SHP77 (cell line): ENCODE measurements at places on chromosomes 3 and 15.
A peak's percentile ranks its signal among the peaks of the same experiment; 100 is the strongest.

DNA sequence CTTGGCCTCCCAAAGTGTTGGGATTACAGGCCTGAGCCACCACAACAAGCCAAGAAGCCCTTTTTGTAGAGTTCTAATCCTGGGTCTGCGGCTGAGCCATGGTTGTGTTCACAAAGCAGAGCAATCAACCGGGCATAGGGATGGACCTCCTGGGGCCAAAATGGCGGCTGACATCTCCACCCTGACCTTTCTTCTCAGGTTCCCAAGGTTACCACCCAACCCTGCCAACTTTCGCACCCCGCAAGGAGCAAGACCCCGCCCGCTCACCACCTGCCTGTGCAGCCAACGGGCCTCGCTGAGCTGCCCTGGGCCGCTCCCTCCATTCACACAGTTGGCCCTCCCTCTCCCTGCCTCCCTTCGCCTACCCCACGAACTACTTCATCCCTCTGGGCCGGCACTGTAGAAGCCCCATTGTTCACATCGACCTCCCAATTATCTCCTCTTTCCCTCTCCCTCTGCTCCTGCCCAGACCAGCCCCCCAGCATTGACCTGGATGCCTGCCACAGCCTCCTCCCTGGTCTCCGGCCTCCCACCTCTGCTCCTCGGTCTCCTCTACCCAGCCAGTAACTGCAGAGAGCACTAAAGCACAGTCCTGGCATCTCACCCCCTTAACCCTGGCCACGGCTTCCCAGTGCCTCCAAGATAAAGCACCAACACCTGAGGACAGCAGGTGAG lies 62.0 kb upstream of the TFRC start:
- no peak for DNase-seq

GRCh38 chr3:63405882-63406281 lies 127.8 kb downstream of the SYNPR start:
- DNase-seq: no peak

- no peak for DNase-seq
Measured at GRCh38 chr3:27385504-27385903, 16.3 kb upstream of the NEK10 start.

- DNase-seq: no peak
Measured at GRCh38 chr15:93703092-93703739, 528.1 kb upstream of the MCTP2 start.

GRCh38 chr15:66591322-66591862 lies 25.6 kb upstream of the LCTL start:
- DNase-seq: no peak

- DNase-seq: no peak
Measured at GRCh38 chr3:71011565-71012287, 571.8 kb downstream of the FOXP1 start.

GRCh38 chr3:194620196-194620595 lies 13.0 kb downstream of the TMEM44 start:
- no peak for DNase-seq

DNA sequence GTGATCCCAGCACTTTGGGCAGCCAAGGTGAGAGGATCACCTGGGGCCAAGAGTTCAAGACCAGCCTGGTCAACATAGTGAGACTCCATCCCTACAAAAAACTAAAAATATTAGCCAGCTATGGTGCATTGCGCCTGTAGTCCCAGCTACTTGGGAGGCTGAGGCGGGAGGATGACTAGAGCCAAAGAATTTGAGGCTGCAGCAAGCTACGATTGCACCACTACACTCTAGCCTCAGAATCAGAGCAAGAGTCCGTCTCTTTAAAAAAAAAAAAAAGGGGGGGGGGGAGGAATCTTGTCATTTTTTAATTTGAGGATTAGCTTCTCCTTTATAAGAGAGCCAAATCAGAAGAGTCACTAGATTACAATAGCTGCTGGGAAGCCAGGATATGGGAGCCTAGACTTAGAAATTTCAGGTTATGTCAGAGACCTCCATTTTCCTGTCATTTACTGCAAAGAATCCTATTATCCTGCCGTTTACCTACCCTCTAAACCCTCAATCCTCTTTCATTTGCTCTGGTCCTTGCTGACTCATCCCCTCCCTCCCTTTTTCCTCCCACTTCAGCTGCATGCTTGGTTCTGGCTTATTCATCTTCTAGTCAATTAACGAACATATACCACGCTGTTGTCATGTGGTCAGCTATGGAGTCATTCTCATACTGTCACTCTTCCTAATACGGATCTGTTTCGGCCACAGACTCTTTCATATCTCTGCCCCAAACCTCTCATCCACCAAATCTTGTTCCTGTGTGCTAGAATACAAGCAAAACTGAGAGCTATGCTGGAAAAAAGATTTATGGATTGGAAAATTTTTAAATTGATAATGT lies 83.8 kb upstream of the PPIB start:
- peak; percentile 55 for DNase-seq

GRCh38 chr3:196625331-196625730 lies 14.2 kb upstream of the NRROS start:
- no peak for DNase-seq

DNA sequence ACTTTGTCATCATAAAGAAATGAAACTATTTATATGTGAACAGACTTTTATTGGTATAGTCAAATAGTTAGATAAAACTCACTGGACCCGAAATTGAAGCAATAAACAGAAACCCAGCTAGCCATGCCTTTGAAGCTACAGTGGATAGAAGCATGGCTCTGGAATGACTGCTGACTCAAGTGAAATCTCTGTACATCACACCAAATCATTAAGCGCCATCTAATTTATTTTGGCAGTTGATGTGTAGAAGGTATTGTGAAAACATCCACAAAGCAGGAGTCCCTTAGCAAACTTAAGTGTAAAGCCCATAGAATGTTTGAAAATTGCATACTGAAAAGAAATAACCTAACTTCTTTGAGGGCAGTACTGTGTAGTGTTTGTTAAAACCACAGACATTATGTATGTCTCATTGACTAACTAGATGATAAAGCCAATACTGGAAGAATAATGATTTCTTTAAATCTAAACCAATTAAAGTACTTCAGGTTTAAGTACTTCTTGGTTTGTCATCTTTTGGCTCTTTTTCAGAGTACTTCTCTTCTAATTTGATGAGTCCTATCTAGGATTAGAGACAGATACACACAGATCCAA lies 42.8 kb upstream of the FBXL22 start:
- no peak for DNase-seq

DNA sequence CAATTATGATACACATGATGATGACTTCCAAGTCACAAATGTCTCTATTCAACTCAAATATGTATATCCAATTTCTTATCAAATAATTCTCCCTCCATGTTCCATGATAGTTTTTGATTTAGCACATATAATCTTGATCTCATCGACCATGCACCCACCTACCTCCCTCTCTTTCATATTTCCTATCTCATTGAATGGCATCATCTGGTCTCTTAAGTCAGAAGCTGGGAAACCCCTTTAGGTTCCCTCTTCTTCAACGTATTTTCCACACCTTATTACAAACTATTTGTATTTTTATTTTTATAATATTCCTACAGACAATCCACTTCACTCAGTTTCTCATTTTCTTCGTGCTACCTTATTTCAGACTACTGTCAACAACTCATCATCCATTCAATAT lies 56.9 kb upstream of the DPH6 start:
- no peak for DNase-seq

GRCh38 chr3:72229952-72230351 lies 445.0 kb upstream of the PROK2 start:
- no peak for DNase-seq

- DNase-seq: no peak
Measured at GRCh38 chr3:195905970-195906864, 2.1 kb downstream of the TNK2 start.
